ENCODE measurements at places on chromosomes 7 and 10.

GRCh38 chr10:103111918-103112877 lies 80.9 kb downstream of the NT5C2 start:
- DNase-seq: no peak

- no peak for DNase-seq
These were observed 6.4 kb downstream of the HOXA13 start for GRCh38 chr7:27193335-27194001.

- no peak for DNase-seq
These were observed 17.5 kb downstream of the COX15 start for GRCh38 chr10:99714446-99714845.

DNA sequence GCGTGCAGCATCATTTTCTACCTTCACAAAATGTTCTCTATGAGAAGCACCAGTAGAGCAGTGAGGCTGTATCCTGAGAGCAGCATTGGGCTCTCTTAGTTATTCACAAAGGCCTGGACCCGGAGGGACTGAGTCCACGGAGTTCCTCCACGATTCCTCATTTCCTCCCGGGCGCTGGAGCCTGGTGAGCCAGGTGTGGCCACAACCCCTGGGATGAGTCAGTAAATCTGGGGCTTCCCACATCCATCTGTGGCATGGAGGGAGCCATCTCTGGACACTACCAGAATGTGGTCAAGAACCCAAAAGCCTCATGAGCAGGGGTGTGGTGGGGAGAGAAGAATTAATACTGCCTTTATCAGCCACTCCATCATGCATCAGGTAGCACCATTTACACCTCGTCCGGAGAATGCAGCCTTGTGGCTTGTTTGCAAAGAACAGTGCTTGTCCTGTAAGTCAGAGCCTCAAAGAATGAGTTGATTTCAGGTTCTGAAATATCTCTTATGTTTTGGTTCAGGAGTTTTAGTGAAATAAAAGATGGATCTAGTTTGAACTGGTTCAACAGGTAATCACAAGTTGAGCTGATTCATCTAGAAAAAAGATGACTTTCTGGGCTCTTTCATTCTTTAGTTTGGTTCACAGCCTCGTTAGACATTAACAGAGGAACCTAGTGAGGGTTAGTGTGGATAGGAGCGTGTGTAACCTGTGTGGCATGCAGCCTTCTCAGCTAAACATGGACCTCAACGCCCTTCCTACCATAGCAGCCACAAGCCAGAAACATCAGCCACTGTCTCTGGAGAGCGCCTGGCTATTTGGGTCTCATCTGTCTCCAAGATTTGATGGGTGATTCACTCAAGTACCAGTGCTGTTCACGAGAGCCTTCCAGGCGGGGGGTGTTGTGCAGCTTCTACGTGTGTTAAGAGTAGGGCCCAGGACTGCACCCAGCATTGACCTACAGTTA lies 95.2 kb downstream of the WDR37 start:
- no peak for DNase-seq

DNA sequence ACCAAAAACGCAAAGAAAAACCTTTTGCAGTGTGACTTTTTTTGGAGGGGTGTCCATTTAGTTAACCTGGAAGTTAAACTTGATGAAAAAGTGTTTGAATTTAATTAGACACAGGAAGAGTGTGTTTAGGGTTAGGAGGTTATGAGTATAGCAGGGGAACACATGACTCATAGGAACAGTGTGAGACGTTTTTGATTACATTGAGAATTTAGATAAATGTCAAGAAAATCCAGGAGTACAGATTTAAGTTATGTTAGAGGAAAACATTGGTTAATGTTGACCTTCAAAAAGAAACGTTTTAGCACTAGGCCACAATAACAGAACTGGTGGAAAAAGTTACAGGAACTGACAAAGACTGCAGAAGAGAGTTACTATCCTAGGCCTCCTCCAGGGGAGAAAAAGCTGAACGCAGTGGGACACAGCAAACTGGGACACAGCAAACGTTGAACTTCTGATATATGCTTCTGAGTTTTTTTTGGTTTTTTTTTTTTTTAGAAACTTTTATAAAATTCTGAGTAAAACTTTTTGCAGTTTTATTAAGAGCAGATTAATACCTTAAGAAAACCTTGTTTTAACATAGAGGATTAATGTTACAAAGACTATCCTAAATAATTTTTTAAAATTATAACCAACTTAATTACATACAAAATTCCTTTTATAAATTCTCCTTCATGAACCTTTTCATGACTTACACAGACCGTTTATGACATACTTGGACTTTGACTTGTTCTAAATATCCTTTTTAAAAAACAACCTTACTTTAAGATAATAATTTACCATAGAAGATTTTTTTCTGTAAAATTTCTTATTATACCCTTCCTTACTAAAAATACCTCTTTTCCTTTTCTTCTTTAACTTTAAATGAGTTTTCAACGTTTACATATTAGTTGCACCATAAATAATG lies 22.2 kb downstream of the LANCL2 start:
- DNase-seq: no peak

DNA sequence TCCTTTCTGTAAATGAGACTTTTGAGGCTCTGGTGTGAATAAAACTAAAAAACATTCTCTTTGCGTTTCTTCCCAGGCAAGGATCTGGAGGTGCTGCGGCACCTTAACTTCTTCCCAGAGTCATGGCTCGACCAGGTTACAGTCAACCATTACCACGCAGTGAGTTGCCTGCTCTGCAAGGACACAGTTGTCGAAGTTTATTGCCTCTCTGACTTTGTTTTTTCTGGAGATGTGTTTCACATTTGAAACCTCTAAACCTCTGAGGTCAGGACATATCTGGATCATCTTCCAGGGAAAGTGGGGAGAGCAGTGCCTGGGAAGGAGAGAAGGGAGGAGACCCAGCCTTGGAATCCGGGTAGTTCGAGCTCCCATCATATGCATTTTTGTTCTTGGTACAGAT lies 43.4 kb upstream of the PLEKHA1 start:
- no peak for DNase-seq

- DNase-seq: no peak
These were observed 8.5 kb downstream of the H2BK1 start for GRCh38 chr7:151201751-151202150.

DNA sequence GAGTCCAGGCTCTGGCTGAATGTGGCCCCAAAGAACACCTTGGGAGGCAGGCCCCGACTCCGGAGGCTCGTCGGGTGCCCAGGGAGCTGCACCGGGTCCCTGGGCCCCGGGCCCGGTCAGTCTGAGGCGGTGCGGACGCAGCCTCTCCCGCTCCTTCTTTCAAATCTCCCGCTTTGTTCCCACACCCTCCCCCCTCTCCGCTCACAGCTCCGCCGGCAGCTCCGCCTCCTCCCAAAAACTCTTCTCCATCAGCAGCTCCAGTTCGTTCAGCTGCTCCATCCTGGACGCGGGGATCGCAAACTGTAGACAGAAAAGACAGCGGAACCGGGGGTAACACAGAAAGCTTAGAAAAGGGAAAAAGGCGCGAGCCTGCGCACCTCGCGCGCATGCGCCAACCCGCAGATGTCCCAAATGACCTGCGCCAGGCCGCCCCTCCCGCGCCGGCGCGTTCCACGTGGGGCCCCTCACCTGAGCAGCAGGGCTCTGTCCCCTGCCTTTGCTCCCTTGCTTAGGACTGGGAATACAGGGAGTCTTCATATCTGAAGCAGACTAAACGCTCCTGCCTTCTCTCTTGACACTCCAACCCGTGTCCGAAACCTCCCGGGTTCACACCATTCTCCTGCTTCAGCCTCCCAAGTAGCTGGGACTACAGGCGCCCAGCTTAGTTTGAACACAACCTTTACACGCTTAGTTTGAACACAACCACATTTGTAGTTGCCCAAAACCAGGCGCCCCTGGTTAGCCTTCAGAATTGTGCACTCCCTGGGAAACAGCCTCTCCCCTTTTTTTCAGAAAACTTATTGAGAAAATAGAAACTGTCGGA lies at the start of gene DNA2:
TSS of gene DNA2 (minus strand) at position 388 of the 823 bp plus-strand sequence. CDS start at position 279, 109 bp downstream.
- peak; percentile 49 for DNase-seq

DNA sequence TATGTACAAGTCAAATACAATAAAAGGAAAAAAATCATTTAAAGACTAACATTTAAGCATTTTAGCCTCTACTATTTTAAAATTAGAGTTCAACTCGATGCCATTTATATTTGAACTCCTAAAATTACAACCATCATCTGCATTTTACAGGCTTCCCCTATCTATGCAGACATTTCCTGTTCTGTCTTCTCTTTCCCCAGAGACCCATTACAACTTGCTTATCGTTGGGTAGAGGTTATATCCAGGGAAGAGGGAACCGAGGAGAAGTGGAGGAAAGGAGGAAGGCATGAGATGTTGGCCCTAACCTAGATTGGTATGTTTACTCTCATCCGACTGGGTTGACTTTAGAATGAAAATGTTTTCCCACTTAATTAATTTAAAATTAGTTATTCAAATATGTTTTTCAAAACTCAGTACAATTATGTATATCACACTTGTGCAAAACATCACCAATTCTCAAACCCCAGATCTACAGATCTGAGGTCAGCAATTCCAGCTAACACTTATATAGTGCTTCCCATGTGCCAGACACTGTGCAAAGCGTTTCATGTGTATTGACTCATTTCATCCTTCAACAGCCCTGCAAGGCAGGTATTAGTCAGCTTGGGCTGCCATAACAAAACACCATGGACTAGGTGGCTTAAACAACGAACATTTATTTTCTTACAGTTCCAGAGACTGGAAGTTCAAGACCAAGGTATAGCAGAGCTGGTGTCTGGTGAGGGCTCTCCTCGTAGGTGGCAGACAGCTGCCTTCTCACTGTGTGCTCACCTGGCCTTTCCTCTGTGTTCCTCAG lies 27.3 kb upstream of the HERPUD2 start:
- DNase-seq: no peak

GRCh38 chr10:90051053-90051452 lies 349.7 kb downstream of the KIF20B start:
- DNase-seq: no peak

DNA sequence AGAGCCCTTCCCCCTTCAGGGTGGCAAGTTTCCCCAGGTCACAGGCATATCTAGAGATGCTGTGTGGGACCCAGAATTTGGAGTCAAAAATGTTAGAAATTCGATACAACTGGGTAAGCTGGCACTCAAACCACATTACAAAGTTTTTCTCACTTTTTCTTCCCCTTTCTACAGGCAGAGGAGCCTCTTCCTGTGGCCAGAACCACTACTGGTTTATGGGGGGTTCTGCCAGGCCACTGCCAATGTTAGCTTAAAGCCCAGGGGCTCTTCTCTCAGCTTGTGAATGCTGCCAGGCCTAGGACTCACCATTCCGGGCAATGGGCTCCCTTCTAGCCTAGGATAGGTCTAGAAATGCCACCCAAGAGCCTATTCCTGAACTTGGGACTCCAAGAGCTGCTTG lies 617.9 kb upstream of the PHF14 start:
- DNase-seq: no peak

DNA sequence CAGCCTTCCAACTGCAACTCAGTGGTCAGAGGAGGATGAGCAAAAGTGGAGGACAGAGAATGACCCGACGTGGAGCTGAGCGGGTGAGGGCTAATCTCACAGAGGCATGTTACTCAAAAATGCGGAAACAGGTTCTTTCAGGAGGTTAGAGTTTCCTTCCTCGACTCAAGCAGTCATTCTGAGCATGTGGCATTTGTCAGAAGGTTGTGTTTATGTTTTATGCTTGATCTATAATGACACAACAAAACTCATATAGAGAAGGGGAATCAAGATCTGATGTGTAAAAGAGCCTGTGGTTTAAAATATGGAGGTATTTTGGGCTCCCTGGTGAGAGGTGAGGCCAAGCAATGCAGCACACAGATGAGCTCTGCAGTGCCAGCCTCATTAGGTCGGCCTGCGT lies 311.4 kb downstream of the ADARB2 start:
- no peak for DNase-seq

- DNase-seq: no peak
These were observed 125.3 kb downstream of the DYNC1I1 start for GRCh38 chr7:95897557-95898251.

- no peak for DNase-seq
These were observed 1.1 kb upstream of the FUOM start for GRCh38 chr10:133358925-133359310.

- DNase-seq: no peak
These were observed 76.8 kb downstream of the VIPR2 start for GRCh38 chr7:159067576-159068487.

Data from CD8-positive, alpha-beta memory T cell (primary cell).